Nasal cavity respiratory epithelium epithelial cell of viscerocranial mucosa (primary cell): ENCODE measurements at places on chromosomes 2 and 18. TPM values are rescaled to one million over a fixed set of nuclear protein-coding genes. Genes with fewer than 3 reads are reported as not detected.

SALL3 gene
- total RNA-seq, result not detected in 2 replicates

FOSL2 gene
- 61.9 and 187 TPM in 2 replicates for total RNA-seq

CHPF gene
- 145 and 201 TPM in 2 replicates for total RNA-seq

TNFAIP6 gene
- not detected in 2 replicates for total RNA-seq

UGT1A4 gene
- under 0.01 and 1.8 TPM in 2 replicates for total RNA-seq

EGR4 gene
- total RNA-seq, result not detected in 2 replicates

PPP1R1C gene
- 0.68 and 1.2 TPM in 2 replicates for total RNA-seq

CNRIP1 gene
- total RNA-seq, result not detected in 2 replicates

BZW1 gene
- 633 and 845 TPM in 2 replicates for total RNA-seq

FBXO48 gene
- total RNA-seq, result 0.68 and 1.00 TPM in 2 replicates
